Umbilical cord (tissue), 2 donors: ENCODE measurements at places on chromosomes 1 and 21. TPM values are rescaled to one million over a fixed set of nuclear protein-coding genes. Genes with fewer than 3 reads are reported as not detected.

Gene KCNH1
- total RNA-seq: 1.2 TPM

Gene RHCE
- 1.4 TPM for total RNA-seq

- DNase-seq: no peak
Measured at GRCh38 chr1:5967351-5968160, 24.7 kb downstream of the NPHP4 start.

DNA sequence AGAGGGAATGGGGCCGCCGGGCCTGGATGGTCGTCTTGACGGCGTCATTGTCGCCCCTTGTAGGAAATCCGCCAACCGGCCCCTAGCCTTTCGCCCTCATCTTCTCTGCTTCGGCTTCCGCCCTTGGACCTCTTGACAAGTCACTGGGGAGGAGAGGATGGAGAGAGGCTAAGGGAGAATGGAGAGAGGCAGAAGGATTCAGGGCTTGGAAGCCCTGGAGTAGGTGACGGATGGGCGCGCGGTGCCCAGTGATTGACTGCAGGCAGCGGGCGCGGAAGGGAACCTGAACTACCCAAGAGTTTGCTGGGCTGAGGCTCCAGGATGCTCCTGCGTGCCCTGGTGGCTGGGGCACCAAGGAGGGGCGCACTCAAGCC lies 651 bp downstream of the PDE4B start:
- DNase-seq: no peak

Gene LCE3D
- total RNA-seq: 2.4 TPM

Gene COX20
- total RNA-seq: 41.9 TPM

DNA sequence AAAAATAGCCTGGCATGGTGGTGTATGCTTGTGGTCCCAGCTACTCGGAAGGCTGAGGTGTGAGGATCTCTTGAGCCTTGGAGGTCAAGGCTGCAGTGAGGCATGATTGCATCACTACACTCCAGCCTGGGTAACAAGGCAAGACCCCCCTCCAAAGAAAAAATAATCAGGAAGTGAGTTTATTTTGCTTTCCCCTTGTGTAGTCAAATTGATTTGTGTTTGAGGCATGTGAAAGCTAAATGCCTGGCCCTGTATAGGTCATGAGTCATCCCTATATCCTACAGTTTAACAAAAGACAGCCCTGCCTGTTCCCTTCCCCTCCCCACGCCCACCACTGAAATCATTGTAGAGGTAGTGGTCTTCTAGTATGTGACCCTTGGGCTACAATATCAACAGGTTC lies 241.4 kb upstream of the JUN start:
- DNase-seq: no peak

- DNase-seq: no peak
Measured at GRCh38 chr1:31681415-31681814, 22.4 kb downstream of the COL16A1 start.
